Activated naive CD8-positive, alpha-beta T cell treated with anti-CD3 and anti-CD28 coated beads, Interleukin-2, amount 10 ng/mL, durations not matched to agents 7 days and 5 days (primary cell): ENCODE measurements at places on chromosomes 1 and 21. TPM values are rescaled to one million over a fixed set of nuclear protein-coding genes. Genes with fewer than 3 reads are reported as not detected.

- no peak for DNase-seq
These were observed 8.6 kb upstream of the RAB29 start for GRCh38 chr1:205783904-205784303.

- DNase-seq = no peak
These were observed 724 bp downstream of the PADI1 start for GRCh38 chr1:17205652-17206051.

DNA sequence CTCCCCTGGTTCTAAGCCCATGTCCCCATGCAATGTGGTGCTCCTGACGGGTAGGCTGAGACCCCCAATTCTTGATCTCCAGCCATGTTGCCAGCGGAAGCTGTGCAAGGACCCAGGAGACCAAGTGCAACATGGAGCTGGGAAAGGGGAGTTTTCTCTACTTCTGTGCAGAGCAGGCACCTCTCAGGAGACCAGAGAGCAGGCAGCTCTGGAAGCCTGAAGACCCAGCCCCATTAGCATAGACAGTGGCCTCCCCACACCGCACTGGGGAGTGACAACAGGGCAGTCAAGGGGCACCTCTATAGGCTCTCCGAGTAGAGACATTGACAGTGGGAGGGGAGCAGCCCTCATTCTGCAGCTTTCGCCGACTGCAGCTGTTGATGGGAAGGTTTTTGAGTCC is 410.2 kb downstream of the MATN1 start:
- no peak for DNase-seq

DNA sequence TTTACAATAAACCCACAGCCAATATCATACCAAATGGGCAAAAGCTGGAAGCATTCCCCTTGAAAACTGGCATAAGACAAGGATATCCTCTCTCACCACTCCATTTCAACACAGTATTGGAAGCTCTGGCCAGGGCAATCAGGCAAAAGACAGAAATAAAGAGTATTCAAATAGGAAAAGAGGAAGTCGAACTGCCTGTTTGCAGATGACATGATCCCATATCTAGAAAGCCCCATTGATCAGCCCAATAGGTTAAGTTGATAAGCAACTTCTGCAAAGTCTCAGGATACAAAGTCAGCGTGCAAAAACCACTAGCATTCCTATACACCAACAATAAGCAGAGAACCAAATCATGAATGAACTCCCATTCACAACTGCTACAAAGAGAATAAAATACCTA is 235.5 kb downstream of the DPYD start:
- DNase-seq = no peak

DNA sequence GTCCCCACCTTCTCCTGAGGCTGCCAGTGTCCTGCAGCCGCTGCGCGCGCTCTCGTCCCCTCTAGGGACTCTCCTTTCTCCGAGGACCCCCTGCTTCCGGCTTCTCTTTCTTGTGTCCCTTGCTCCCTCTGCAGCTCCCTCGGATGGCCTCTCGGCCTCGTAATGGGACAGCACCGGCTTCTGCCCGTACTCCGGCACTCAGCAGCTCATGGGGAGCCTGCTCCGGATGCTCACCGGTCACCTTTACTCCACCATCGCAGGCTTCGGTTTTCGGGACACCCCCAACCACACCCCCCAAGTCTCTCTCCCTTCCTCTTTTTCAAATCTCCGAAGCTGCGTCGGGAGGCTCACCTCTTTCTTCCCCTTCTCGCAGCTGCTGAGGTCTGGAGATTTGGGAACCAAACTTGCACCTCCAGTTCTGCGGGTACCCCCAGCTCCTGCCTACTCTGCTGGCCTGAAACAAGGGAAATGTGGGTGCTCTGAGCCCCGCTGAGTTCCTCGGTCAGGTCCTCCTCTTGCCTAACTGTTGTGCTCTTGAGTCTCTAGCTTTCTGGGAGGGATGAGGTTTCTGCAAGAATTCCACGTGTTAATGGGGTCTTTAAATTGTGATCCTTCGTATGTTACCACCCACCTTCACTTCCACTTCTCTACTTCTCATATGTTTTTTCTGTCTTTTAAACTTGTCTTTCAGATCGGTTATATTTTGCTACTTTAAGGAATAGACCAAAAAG is 930 bp downstream of the CDC14A start:
- DNase-seq = peak; percentile 65

GRCh38 chr1:212368073-212368484 is 46.6 kb downstream of the PACC1 start:
- DNase-seq = no peak

DNA sequence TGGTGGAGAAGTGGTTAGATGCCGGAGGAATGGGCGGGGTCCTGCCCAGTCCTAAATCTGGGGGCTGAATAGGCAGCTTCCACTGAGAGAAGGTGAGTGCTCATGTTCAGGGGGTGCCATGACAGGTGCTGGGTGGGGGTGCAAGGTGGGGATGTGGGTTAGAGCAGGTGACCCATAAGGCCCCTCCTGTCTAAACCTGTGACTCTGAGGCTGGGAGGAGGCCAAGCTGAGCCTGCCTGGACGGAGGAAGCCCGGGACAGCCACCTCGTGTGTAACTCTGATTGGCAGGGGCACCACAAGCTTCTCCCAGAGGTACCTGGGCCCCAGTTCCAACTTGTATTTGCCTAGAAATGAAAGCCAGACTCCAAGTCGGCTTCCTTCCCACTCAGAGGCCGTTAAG is 10.7 kb downstream of the GPR157 start:
- no peak for DNase-seq

DNA sequence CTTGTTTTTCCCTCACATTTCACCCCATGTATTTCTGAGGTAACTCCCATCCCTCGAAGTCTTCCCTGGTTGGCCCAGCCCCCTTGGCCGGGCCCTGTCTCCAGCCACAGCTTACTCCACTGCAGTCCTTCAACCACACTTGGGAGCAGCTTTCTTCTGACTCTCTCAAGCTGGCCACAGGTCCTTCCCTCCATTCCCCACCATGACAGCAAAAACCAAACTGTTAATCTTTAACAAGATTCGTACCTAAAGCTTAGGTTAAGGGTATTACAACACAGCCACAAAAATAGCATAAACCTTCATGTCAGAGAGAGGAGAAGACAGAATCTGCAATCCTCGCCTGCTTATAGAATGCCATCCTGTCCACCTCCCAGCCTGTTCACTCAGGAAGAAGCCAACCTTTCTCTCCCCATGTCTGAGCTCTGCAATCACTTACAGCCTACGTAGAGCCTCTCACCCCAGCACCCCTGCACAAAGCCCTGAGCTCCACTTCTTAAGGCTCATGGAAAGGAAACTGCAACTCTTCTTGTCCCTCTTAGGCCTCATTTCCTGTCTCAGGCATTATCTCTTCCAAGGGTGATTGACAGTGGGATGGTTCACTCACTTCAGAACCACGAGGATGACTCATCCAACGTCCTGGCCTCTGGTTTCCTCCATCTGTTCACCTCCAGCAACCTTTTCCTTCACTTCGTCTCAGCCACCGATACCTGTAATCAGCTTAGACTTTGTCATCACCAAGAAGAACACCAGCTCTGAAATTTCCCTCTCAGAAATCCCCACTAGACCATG is 72.8 kb downstream of the CD2 start:
- peak; percentile 53 for DNase-seq

- DNase-seq = no peak
These were observed 1.1 kb upstream of the EDN2 start for GRCh38 chr1:41485605-41486004.

DNA sequence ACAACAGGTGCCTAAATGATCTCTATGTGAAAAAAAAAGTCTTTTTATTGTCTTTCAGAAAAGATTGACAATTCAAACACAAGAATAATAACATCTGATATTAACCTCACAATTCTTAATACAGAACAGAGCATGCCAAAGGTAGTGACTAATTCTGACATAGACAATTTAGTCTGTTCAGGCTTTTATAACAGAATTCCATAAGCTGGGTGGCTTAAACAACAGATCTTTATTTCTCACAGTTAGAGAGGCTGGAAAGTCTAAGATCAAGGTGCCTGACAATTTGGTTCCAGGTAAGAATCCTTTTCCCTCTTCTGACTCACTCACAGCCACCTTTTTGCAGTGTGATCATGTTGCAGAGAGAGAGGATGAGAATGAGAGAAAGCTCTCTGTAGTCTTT is 27.0 kb downstream of the DPYD start:
- DNase-seq = no peak

GRCh38 chr1:199399996-199400724 is 627.4 kb upstream of the NR5A2 start:
- DNase-seq = no peak

The LRRC7 gene
- not detected for total RNA-seq

The ADAMTSL4 gene
- total RNA-seq = 0.11 TPM

The C8B gene
- total RNA-seq = not detected

The ACTL8 gene
- total RNA-seq = not detected
